Muscle of leg (tissue), 16 donors: ENCODE measurements at places on chromosomes 2 and 18. TPM values are rescaled to one million over a fixed set of nuclear protein-coding genes. Genes with fewer than 3 reads are reported as not detected.

The EVA1A gene
- total RNA-seq, result 6.9 TPM

The PRADC1 gene
- total RNA-seq, result 41.0 TPM

DNA sequence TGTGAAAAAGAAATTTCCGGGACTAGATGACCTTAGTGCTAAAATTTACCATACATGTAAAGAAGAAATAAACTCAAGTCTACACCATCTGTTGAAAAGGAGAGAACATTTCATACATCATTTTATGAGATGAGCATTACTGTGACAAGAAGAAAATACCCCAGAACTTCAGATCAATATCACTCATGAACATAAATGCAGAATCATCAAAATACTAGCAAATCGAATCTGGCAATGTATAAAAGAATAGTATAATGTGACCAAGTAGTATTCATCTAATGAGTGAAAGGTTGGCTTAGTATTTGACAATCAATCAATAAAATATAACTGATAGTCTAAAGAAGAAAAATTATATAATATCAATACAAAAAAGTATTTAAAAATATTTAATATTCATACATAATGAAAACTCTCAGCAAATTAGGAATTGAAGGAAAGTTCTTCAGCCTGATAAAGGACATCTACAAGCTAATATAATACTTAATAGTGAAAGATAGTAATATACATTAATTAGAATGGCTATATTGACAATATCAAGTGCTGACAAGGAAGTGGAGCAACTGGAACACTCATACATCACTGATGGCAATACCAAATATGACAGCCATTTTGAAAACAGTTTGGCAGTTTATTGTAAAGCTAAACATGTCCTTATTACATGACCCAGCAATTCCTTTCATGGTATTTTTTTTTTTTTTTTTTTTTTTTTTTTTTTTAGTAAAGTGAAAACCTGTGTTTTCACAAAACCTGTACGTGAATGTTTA is 231.4 kb upstream of the ZEB2 start:
- DNase-seq, result no peak
- no peak overlapping the region for H3K4me3 ChIP-seq
- H3K27me3 ChIP-seq, result no peaks in the 10 kb centered on the region
- H3K27ac ChIP-seq, result no peak overlapping the region

DNA sequence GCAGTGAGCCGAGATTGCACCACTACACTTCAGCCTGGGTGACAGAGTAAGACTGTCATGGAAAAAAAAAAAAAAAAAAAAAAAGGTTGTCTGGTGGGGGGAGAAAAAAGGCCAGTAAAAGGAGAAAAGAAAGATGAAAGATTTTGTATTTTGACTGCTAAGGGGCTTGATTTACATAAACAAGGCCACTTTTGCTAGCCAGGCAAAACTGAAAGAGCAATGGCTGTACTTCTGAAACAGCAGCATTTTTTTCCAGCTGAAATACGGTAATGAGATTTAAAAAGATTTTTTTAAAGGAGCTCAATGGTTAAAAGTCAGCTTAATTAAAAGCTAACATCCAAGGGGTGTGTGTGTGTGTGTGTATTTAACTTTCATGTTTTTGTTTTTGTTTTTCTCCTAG is 11.3 kb upstream of the OXER1 start:
- H3K4me3 ChIP-seq, result no peak overlapping the region
- no peak for DNase-seq
- H3K36me3 ChIP-seq, result peaks cover 10% of the 10 kb centered on the region
- H3K27me3 ChIP-seq, result no peaks in the 10 kb centered on the region
- H3K27ac ChIP-seq, result no peak overlapping the region
